HCT116 (cell line): ENCODE measurements at places on chromosomes 2 and 18. TPM values are rescaled to one million over a fixed set of nuclear protein-coding genes. Genes with fewer than 3 reads are reported as not detected.

- DNase-seq = no peak
- H3K27ac ChIP-seq = no peak overlapping the region
- no peaks in the 10 kb centered on the region for H3K27me3 ChIP-seq
- H3K4me3 ChIP-seq = no peak overlapping the region
- H3K4me1 ChIP-seq = peaks cover 9% of the 10 kb centered on the region; the same call in 1 of the 2 replicates
- no peaks in the 10 kb centered on the region for H3K36me3 ChIP-seq
Observed at GRCh38 chr2:112827604-112828185, 8.9 kb downstream of the IL1B start.

DNA sequence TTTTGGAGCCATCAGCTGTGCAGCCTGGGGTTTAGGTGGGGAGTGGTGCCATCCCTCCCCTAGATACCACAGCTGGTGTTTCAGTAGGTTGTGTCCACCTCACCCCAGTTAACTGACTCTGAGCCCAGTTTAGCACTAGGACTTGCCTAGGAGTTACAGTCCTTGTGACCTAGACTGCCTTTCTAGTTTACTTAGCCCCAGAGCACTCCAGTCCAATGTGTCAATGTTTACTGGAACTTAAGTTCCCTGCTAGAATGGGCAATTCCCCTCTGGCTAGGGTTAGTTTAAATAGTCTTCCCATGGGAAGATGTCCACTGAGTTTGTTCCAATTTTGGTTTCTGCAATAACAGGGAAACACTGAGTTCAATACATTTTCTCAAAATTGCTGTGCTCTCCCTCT is 909.2 kb downstream of the CCDC85A start:
- H3K4me1 ChIP-seq = no peaks in the 10 kb centered on the region
- no peak overlapping the region for H3K4me3 ChIP-seq
- H3K27me3 ChIP-seq = no peaks in the 10 kb centered on the region
- no peak overlapping the region for H3K27ac ChIP-seq
- no peaks in the 10 kb centered on the region for H3K36me3 ChIP-seq

DNA sequence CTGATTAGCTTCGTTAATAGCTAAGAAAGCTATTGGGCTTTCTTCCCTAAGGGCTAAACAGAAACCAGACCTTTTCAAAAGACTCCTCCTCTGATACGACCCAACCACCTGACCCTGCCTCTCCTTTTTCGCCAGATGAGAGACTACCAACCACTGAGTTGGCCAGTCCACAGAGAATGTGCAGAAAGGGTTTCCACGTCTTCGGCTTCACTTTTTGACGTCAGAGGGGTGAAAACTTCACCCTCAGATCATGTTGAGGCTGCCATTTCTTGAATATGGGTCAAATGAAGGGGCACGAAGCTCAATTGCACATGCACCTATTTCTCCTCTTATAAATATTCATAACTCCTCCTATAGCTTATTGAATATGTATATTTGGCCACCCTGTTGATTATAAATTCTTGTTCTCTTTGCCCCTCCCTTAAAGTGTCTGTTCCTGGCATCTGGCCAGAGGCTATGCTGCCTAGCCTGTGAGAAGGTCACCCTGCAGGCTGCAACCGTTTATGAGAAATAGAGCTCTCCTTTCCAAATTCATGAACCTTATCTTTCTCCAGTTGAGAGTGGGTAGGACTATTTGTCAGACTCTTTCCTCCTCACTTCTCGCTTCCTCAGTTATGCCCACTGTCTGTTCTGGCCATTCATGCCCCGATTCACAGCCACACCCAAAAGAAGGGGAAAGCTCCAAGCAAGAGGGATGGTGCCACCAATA is 301.6 kb downstream of the STK39 start:
- no peaks in the 10 kb centered on the region for H3K4me1 ChIP-seq
- 0 out of 2 replicates have a peak, but pooled peaks cover under 1% of the 10 kb centered on the region for H3K27me3 ChIP-seq
- DNase-seq = no peak
- H3K27ac ChIP-seq = no peak overlapping the region
- no peaks in the 10 kb centered on the region for H3K36me3 ChIP-seq

DNA sequence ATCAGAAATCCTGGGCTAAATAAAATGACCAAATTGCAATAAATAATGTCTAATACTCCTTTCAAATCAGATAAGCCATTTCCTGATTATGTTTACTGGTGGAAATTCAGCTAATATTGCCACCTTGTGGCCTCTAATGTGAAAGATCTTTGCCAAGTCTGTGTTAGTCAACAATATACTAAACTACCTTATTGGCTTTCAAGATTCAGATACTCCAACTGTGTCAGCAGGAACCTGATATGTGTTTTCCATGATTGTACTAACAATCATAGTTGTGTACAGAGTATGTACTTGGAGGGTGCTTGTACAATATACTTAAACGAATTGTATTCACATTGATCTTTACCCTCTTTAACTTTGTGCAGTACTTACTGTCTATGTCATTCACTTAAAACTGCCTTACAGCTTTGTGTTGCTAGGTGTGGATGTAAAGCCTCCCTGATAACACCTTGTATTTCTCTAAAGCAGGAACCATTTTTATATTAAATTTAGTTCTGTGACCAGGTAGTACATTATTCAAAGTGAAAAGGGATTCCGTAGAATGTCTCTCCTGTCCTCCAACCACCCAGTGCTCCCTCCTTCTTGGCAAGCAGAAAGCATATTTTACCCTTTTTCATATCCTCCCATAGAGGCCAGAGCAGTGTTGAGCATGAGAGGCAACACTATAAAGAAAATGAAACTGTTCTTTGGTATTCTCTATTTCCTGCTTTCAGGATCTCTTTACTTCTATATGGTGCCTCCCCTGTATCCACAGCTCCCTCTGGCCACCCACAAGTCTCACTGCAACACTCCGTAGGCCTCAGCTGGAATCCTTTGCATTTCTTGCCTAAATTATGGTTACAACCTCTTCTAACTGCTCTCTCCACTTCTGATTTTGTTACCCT is 75.2 kb upstream of the C2orf15 start:
- H3K27me3 ChIP-seq = no peaks in the 10 kb centered on the region
- peak; percentile 44 for DNase-seq
- no peaks in the 10 kb centered on the region for H3K4me1 ChIP-seq
- no peaks in the 10 kb centered on the region for H3K36me3 ChIP-seq
- H3K4me3 ChIP-seq = no peak overlapping the region

Gene DHRS9
- total RNA-seq = 0.15 TPM

DNA sequence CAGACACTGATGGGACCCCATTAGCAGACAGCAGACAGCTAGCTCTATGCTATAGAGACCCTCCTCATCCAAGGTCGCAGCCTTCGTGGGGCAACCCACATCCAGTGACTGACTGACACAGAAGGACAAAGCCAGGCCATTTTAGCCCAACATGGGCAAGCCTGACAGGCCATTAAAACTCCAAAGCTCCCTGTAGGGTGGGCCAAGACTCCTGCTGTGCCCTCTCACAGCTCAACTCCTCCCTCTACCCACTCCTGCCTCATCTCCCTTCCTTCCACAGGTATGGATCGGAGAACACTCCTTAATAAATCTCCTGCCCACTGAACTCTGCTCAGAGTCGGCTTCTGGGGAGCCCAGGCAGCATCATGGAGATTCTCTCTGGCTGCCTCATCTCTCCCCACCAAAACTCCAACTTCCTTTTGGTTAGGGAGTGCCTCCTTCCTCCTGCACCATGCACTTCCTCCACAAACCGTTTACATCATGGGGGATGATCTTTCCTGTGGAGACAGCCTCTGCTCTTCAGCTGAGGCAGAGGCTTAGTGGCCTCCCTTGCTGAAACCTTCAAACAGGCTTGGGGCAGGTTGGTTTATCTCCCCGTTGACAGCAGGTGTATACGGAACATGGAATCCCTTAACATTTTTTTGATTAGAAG is 86.5 kb downstream of the ACTR3 start:
- H3K27me3 ChIP-seq = no peaks in the 10 kb centered on the region
- H3K4me1 ChIP-seq = no peaks in the 10 kb centered on the region
- DNase-seq = no peak
- H3K4me3 ChIP-seq = no peak overlapping the region
- no peaks in the 10 kb centered on the region for H3K36me3 ChIP-seq

DNA sequence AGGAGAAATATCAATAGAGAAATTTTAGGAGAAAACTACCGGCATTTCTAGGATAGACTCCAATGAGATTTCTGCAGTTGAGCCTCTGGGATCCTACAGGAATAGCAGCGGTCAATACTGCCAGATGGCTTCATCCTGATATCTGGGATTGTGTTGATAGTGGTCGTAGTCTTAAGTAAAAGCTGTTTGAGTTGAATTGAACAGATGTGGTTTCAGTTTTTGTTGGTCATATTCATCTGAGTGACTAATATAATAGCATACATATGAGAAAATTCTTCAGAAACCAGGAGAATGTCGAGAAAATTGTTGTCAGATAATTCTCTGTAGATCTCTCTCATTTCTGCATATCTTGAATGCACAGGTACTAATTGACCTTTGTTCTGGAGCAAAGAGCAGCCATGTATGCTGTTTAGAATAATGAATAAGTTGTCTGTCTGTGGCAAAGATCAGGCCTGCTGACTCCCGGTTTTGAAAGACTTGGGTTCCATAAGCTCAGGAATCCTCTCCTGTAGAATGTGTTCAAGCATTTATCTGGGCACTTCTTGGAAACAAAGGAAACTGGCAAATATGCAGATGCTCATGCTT is 288.1 kb downstream of the TMX3 start:
- no peaks in the 10 kb centered on the region for H3K4me1 ChIP-seq
- no peak overlapping the region for H3K27ac ChIP-seq
- DNase-seq = no peak
- no peak overlapping the region for H3K4me3 ChIP-seq

DNA sequence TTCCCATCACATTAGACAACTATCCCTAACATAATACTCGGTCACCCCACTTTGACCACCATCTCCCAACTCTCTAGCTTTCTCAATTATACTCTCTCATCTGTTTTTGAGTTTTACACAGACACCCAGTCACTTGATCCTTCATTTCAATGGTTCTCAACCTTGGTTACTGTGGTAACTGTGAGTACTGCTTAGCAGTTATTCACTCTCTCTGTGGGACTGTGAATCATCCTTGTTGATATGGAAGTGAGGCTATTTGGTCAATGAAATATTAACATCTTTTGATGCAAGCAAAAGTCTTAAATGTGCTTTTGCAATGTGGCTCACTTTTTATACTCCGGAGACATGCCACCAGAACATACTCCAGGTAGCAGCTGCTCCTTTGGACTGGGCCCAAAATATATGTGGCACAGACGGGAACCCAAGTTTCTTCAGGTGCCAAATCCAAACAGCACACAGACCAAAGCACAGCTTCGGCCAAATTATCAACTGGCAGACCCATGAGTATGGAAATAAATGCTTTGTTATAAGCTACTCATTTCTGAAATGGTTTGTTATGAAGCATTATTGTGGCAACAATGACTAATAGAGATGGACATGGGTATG is 75.0 kb upstream of the SLC25A52 start:
- DNase-seq = no peak
- no peak overlapping the region for H3K27ac ChIP-seq
- no peak overlapping the region for H3K4me3 ChIP-seq
- H3K36me3 ChIP-seq = peaks cover 16% of the 10 kb centered on the region; the same call in 1 of the 2 replicates
- H3K4me1 ChIP-seq = no peaks in the 10 kb centered on the region
- H3K27me3 ChIP-seq = no peaks in the 10 kb centered on the region

Gene SPATA3
- total RNA-seq = not detected

Gene MAP4K4
- 62.3 TPM for total RNA-seq

DNA sequence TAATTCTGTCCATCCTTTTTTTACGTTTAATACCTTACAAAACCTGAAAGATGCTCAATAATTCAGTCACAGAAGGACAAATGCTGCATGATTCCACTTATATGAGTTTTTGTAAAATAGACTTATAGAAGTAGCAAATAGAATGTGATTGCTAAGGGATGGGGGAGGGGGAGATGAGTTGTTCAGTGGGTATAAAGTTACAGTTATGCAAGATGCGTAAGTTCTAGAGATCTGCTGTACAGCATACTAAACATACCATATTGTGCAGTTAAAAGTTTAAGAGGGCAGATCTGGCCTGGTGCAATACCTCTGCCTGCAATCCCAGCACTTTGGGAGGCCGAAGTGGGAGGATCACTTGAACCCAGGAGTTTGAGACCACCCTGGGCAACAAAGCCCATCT is 78.8 kb downstream of the TET3 start:
- no peaks in the 10 kb centered on the region for H3K4me1 ChIP-seq
- no peak for DNase-seq
- no peak overlapping the region for H3K4me3 ChIP-seq
- no peaks in the 10 kb centered on the region for H3K36me3 ChIP-seq
- no peak overlapping the region for H3K27ac ChIP-seq

DNA sequence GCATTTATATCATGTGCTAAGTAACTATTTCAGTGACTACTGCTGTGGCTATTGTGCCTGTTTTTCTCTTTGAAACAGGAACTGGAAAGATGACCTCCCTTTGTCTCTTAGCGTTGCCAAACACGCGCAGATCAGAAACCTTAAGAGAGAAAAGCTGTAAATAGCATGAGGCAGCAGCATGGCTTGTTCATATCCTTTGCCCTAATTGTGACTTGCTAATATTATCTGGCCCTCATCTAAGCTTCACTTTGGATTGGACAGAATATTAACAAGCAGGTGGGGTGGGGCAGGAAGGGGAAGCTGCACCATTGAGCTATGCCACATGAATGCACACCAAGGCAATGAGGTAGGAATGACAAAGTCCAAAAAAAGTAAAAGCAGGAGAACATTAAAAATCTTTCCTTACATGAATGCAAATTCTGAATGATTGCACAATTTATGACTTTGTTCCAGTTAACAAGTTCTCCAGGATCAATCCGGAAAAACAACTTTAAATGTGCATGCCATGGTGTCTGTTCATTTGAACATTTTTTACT is 128.4 kb downstream of the IRS1 start:
- peaks cover 5% of the 10 kb centered on the region; the same call in 1 of the 2 replicates for H3K36me3 ChIP-seq
- H3K4me1 ChIP-seq = peaks cover 64% of the 10 kb centered on the region
- DNase-seq = no peak
- H3K27ac ChIP-seq = peak overlapping the region; percentile 98
- H3K4me3 ChIP-seq = no peak overlapping the region

Gene LHCGR
- not detected for total RNA-seq

Gene NPAS2
- 20.4 TPM for total RNA-seq

Gene SERPINB11
- total RNA-seq = not detected

DNA sequence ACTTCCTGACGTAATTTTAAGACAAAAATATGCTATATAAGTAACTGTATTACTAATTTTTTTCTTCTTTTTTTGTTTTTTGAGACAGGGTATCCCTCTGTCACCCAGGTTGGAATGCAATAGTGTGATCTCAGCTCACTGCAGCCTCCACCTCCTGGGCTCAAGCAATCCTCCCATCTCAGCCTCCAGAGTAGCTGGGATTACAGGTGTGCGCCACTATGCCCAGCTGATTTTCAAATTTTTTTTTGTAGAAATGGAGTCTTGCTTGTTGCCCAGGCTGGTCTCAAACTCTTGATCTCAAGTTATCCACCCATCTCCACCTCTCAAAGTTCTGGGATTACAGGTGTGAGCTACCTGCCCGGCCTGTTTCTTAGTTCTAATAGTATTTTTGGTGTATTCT is 29.7 kb downstream of the TCF23 start:
- H3K36me3 ChIP-seq = no peaks in the 10 kb centered on the region
- no peak overlapping the region for H3K4me3 ChIP-seq
- no peak overlapping the region for H3K27ac ChIP-seq
- no peaks in the 10 kb centered on the region for H3K4me1 ChIP-seq
- H3K27me3 ChIP-seq = peaks cover 16% of the 10 kb centered on the region; the same call in 1 of the 2 replicates
